Motor neuron (in vitro differentiated cells): ENCODE measurements at places on chromosomes 11 and 22. TPM values are rescaled to one million over a fixed set of nuclear protein-coding genes. Genes with fewer than 3 reads are reported as not detected.

DNA sequence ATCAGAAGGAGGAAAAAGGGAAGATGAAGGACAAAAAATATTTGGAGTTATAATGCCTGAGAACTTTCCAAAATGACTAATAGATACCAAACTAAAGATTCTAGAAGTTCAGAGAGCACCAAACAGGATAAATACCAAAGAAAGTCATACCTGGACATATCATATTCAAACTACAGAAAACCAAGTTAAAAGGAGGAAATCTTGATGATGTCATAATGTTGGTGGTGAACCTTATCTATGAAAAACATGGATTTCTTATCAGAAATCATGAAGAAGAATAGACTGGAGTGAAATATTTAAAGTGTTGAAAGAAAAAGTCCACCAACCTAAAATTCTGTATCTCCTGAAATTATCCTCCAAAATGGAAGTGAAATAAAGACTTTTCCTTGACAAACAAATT lies 389.2 kb downstream of the JRKL start:
- ATAC-seq = no peak

The C11orf16 gene
- 0.44 TPM in 1 of 2 replicates, not detected in the other for total RNA-seq

The PATE4 gene
- 0.34 and 0.66 TPM in 2 replicates for total RNA-seq

DNA sequence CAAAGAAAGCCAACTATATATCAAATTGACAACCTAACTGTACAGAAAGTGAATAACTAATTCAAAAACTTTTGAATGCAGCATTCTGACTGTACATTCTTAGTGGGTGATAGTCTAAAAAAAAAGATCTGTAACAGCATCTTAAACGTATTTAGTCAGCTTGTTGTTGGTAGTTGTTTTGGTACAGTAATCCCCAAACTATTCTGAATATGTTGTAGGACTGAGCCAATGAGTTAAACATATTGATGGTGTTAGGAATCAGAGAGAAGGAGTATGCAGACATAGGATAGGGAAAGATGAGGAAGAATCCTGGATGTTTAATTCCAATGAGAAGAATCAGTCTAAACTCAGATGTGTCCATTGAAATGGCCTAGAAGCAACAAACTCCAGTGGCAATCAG lies 41.9 kb upstream of the KIRREL3 start:
- ATAC-seq = no peak

GRCh38 chr22:37314315-37315074 lies 32.2 kb downstream of the CYTH4 start:
- no peak for ATAC-seq

DNA sequence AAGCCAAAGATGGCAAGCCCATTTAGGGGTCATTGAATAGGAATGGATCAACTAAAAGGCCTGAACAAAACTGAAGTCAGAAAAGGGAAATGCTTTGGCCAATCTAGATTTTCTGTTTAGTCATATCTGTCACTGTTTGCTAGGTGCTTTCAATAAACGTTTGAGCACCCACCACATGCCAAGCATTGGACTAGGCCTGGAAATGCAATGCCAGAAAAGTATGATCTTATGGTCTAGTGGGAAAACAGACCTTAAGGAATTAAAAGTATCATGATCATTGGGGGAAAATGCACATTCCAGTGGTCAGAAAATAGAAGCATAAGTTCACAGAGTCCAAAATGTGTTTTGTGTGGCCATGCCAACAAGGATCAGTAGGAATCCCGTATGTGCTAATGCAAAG lies 76.8 kb upstream of the BIRC3 start:
- ATAC-seq = no peak

DNA sequence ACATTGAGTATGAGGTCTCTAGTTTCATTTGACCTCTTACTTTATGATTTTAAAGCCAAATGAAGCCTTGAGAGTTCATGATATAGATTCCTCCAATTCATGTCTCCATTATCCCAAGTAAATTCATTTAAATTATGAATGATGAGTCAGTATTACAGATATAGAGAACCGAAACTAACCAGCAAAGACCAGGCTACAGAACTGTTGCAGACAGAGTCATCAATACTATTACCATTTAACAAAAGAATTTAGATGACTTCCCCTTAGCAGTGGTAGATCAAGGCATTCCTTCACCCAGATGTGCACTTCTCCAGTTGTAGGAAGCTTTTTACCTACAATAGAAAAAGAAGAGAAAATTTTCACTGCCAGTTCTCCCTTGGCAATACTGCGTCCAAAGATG lies 11.8 kb upstream of the CCDC89 start:
- ATAC-seq = no peak

The OR8A1 gene
- total RNA-seq = 0.13 TPM in 1 of 2 replicates, not detected in the other

GRCh38 chr11:2592559-2593392 lies 107.0 kb downstream of the KCNQ1OT1 start:
- ATAC-seq = no peak

The C11orf91 gene
- not detected in 2 replicates for total RNA-seq

GRCh38 chr22:44032126-44032730 lies 8.1 kb downstream of the PARVB start:
- ATAC-seq = no peak

The MS4A4A gene
- total RNA-seq = not detected in 2 replicates

GRCh38 chr11:36316049-36316448 lies 20.0 kb downstream of the PRR5L start:
- no peak for ATAC-seq

DNA sequence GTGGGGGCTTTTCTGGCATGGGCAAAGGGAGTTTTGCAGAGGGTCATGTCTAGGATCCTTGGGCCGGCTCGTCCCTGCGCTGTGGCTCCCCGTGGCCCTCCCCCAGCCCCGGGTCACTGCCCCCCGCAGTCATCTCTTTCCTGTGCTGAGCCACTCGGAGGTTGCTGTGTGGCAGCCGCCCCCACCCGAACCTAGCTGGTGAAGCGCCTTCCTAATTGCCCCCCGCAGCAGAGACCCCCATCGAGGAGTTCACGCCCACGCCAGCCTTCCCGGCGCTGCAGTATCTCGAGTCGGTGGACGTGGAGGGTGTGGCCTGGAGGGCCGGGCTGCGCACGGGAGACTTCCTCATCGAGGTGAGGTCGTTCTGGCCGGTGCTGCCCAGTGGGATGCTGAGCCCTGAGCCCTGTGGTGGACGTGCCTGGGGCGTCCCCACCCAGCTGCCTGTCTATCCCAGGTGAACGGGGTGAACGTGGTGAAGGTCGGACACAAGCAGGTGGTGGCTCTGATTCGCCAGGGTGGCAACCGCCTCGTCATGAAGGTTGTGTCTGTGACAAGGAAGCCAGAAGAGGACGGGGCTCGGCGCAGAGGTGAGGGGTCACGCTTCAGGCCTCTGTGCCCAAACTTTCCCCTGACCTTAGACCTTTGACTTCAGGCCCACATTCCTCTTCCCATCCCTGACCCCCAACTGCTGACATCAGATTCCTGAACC lies 32.0 kb downstream of the SHANK3 start:
- no peak for ATAC-seq

The OR5A1 gene
- 0.10 and 0.15 TPM in 2 replicates for total RNA-seq

- peak; percentile 36 for ATAC-seq
Observed at GRCh38 chr11:78149646-78150045, 10.2 kb upstream of the ALG8 start.

DNA sequence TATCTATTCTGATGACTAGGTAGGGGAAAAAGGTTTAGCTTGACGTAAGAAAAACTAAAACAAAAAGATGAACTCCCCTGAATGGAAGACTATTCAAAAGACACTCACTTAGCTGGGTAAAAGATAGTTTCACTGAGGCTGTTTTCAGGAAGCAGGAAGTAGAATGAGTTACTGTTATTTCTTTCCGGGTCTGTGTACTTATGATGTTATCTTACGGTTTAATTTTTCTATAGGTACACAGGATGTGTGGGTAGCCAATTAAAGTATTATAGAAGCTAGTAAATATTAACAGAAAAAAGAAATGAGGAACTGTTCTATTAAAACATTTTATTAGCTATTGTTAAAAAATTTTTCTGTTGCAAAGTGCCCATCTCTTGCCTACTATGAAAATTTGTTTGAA lies 45.8 kb upstream of the MMP7 start:
- ATAC-seq = no peak

DNA sequence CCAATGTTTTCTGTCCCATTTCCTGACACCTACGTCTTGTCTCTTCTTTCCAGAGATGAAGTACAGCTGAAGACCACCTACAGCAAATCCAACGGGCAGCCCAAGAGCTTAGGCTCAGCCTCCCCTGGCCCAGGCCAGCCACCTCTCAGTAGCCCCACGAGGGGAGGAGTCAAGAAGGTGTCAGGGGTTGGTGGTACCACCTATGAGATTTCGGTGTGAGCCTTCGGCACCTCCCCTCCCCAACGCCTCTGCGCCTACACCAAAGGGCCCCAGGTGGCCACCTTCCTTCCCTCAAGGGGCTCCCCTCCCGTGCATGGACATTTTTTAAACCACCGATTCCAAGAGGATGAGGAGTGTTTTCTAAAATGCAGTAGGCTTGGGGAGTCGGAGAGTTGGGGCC lies 12.2 kb downstream of the MED19 start:
- ATAC-seq = no peak

The OR5B21 gene
- 0.23 TPM in 1 of 2 replicates, not detected in the other for total RNA-seq

The DBX1 gene
- 0.39 TPM in 1 of 2 replicates, not detected in the other for total RNA-seq

The OR5M3 gene
- not detected in 2 replicates for total RNA-seq

DNA sequence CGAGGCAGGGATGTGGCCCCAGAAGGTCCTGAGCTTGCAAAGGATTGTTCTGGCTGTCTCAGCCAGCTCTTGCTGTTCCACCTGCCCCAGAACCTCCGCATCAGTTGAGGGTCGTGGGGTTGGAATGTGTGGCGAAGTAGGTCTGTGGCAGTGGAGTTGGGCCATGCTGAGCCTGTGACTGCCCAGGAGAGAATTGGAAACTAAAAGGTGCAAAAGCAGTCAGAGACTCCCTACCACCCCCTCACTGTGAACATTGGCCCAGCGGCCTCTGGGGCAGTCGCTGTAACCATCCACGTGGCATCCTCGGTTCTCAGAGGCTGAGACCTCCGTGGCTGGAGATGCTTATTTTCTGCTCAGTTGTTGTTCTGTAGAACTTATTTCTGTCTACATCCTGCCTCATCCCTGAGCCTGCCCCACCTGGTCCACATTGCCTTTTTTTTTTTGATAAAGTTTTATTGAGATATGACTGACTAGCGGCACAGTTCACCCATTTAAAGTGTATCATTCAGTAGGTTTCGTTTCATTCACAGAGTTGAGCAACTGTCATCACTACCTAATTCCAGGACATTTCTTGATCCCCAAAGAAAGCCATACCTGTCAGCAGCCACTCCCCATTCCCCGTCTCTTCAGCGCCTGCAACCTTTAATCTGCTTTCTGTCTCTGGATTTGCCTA lies 22.3 kb upstream of the DGCR8 start:
- ATAC-seq = no peak

- ATAC-seq = no peak
Observed at GRCh38 chr11:77093987-77094840, 8.4 kb upstream of the OMP start.

DNA sequence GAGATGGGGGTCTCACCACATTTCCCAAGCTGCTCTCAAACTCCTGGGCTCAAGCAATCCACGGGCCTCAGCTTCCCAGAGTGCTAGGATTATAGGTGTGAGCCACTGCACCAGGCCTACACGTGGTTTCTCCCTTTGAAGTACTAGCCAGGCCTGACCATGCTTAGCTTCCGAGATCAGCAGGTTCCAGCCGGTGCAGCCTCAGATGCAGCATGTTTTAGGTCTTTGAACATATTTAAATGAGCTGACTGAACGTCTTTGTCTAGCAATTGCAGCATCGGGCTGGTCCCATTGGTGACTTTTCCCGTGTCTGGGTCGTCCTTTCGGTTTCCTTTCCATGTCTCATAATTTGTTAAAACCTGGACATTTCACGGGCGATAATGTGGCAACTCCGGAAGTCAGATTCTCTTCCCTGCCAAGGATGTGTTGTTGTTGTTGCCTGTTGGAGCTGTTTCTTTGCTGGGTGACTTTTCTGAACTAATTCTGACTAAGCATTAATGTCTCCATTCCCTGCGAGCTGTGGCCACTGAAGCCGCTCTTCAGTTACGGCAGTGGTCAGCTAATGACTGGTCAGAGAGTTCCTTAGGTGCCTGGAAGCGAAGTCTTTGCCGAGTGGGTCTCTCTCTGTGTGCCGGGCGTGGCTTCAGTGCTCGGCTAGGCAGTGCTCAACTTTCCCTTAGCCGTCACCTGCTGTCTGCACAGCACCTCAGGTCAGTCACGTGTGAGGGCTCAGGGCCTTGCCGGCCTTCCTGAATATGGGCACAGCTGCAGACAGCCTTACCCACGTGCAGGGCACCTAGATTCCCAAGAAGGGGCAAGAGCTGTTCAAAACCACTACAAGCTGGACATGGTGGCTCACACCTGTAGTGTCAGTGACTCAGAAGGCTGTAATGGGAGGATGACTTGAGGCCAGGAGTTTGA lies 3.8 kb upstream of the CYP2D6 start:
- ATAC-seq = no peak

DNA sequence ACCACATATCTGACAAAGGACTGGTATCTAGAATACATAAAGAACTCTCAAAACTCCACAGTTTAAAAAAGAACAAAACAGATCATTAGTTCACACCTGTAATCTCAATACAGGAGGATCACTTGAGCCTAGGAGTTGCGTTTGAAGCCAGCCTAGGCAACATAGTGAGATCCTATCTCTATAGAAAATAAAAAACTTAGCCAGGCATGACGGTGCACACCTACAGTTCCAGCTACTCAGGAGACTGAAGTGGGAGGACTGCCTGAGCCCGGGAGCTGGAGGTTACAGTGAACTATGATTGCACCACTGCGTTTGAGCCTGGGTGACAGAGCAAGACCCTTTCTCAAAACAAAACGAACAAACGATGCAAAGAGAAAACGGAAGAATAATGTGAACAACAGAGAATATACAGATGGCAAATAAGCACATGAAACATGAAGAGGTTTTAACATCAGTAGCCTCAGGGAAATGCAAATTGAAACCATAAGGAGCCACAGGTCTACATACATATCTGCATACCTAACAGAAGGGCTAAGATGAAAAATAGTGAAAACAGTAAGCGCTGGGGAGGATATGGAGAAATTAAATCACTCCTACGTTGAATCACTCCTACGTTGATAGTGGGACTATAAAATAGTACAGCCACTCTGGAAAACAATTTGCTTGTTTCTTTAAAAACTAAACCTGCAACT lies 70.7 kb downstream of the DGCR2 start:
- ATAC-seq = no peak

- peak; percentile 95 for ATAC-seq
Observed at GRCh38 chr11:86183694-86184093, 60.9 kb upstream of the EED start.

DNA sequence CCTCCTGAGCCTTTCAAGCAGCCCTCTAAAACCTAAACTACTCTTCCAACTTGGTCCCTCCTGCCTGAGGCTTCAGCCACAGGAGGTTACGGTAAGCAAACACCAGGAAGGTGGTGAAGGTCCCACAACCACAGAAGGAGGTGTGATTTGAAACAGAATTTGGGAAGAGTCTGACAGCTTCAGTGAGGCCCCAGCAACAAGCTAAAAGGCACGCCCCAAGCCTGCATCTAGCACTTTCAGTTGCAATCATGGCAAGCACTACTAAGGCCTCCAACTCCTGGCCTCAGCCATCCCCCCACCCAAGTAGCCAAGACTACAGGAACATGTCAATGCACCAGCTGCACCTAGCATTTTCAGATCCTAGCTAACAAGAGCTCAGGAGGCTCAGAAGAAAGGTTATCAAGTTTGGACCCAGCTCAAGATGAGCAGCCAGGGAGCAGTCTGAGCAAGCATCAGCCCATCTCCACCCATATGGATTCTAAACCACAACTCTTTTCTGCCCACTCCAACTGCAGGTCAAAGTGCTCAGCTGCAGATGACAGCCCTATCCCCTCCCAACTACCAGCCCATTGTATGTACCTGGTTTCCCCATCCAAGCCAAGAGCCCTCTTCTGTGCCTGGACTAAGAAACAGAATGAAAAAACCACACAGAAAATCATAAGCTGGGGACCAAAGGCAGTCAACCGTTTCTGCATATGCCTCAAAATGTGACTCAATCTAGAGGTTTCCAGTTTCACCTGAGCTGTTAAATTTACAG lies 10.4 kb upstream of the AHNAK start:
- ATAC-seq = no peak
